ENCODE measurements at places on chromosomes 2 and 18.

- no peak for DNase-seq
These were observed 97.9 kb upstream of the SOX11 start for GRCh38 chr2:5594249-5594695.

GRCh38 chr2:170643346-170643745 is 71.8 kb upstream of the SP5 start:
- DNase-seq, result no peak

DNA sequence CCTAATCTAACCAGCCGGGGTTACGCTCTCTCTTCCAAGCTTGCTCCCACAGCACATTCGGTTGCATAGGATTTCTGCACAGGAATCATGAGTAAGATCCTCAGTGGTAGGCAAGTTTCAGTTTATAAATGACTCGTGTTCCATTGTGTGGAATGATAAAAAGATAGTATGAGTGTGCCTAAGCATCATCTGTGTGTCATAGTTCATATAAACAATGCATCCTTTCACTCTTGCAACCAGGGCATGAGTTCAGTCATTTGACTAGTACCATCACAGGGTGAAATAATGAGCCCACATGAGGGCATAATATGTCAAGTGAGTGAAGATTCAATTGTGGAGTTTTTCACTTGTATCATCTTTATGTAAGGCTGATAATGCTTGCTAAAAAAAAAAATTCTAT is 417.1 kb upstream of the CDH2 start:
- DNase-seq, result no peak

DNA sequence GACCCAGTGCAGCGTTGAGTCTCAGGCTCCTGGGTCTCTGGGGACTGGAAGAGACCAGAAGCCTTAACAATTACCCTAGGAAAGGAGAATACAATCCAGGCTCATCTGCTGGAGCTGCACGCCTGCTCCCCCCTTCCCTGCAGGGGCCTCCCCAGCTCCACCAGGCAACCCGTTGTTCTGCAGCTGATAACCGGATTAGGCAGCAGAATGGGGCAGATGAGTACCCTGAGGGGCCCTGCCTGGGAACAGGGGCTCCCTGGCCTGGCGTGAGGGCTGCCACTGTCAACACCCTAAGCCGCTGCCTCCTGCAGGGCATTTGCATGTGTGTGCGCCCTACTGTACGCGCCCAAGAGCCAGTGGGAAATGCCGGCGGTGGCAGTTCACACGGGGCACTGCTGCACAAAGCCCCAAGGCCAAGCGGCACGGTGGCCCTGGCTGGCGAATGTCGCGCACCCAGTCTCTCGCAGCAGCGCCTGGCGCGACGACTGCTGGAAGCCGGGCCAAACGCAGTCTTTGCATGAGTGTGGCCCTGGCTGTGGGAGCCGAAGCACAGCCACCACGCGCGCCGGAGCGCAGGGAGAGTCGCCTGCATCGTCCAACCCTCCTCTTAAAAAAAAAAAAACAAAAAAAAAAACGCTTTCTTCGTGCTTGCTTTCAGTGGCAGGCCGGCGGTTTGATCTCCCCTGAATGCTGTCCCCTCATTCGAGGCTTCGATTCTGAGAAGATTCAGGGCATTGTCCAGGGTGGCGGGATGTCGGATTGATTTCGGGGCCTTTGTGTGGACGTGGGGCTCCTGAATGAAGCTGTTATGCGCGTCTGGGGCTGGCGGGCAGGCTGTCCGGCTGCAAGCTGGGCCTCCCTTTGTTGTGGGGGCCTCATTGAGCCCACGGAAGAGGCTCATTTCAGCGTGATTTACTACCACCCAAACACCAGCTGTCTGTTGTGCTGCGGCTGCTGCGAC is 63.8 kb downstream of the SETBP1 start:
- DNase-seq, result no peak

- DNase-seq, result no peak
These were observed 1453.1 kb upstream of the SLC39A10 start for GRCh38 chr2:194203898-194204297.

GRCh38 chr2:137521653-137522619 is 442.3 kb upstream of the HNMT start:
- DNase-seq, result no peak

GRCh38 chr18:13032173-13032572 is 41.0 kb downstream of the CEP192 start:
- DNase-seq, result no peak

DNA sequence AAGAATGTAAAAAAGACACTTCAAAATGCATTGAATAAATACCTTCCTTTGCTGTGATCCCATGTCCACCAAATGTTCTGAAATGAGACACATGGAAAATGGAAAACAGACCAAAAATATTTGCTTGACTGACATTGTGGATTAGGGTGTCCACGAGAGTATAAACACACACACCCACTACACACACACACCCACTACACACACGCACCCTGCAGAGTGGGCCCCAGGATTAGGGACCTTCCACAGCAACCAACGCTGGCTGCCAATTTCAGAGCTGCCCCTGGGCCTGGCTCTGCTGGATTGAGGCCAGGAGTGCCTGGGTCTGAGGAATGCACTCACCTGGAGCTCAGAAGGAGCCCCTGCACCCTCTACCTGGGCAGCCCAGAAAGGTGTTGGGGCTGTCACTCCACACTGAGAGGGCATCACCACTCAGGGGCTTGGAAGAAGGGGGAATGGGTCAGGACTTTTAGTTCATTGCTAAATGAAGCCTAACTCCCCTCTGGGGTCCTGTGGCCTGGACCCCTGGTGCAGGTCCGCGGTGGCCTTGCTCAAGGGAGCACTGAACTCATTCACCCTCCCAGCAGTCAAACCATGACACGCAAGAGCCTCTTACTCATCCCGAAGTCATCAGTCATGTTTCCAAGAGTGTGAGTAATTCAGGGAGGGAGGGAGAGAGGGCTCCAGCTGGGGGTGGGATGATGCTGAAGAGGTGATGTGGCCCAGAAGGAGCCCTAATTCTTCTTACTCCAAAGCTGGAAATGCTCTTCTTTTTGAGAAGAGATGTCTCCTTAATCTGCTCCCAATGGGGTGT is 50.2 kb upstream of the PLB1 start:
- DNase-seq, result peak; percentile 78

DNA sequence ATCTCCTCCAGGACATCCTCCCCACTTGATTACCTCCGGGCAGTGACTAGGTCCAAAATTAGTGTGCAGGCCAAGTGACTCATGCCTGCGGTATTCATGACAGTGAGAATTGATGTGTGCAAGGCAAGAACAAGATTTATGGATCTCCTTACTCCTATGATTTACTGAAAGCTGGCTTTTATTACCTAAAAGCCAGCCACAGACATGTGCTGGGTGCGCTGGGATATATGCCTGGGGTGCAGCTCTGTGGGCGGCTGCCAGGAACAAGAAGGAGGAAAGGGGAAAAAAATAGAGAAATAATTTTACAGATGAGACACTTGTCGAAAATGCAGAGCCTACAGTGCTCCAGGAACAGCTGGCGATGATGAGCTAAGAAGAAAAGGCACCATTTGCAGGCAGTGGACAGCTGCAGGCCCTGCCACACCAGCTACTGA is 359.3 kb downstream of the CMPK2 start:
- DNase-seq, result no peak
